CD4-positive, alpha-beta T cell treated with Interleukin-4 for 4 hours (primary cell): ENCODE measurements at places on chromosomes 1 and 21.

DNA sequence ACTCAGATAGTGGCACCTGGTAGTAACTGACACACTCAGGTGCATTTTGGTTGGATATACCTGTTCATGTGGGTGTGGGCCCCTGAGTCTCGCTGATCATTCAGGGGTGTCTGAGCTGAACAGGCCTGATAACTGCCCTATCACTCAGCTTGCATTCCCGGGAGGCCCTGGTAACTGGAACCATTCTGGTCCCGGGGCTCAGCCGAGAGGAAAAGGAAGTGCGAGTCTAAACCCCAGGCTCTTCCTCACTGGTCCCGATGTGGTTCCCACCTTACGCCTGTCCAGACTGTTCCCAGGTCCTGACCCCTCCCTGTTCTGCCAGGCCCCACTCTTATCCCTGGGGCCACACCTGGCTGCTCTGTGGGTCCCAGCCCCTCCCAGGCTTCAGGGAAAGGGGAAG is 11.7 kb upstream of the CDK18 start:
- DNase-seq = no peak

GRCh38 chr1:76006234-76006633 is 68.3 kb upstream of the ST6GALNAC3 start:
- DNase-seq = no peak

GRCh38 chr1:116164604-116165368 is 53.6 kb downstream of the MAB21L3 start:
- no peak for DNase-seq

DNA sequence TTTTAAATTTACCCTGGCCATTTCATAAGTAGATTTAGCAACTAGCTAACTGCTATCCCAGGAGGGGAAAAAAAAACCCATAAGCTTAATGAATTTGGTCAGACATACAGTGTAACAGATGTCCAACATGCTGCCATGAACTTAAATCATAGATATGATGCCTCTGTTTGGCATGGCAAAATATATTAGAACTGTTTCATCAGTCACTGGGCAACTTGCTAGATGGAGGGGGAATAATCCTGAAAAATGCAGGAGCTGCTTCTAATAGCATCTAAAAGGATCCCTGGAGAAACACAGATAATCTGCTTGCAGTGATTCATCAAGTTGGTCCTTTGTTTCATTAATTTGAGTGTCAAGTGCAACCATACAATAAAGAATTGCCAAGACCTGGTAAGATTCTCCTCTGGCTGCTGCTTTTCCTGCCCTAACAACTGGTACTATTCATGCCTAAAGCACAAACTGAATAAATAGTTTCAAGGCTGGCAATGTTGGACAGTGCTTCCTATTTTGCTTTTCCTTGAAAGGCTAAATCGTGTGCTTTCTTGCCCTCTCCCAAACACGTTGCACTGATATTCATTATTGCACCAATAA is 1.5 kb upstream of the ST6GALNAC5 start:
- no peak for DNase-seq

- no peak for DNase-seq
Observed at GRCh38 chr1:46457178-46457577, 32.5 kb upstream of the DMBX1 start.

DNA sequence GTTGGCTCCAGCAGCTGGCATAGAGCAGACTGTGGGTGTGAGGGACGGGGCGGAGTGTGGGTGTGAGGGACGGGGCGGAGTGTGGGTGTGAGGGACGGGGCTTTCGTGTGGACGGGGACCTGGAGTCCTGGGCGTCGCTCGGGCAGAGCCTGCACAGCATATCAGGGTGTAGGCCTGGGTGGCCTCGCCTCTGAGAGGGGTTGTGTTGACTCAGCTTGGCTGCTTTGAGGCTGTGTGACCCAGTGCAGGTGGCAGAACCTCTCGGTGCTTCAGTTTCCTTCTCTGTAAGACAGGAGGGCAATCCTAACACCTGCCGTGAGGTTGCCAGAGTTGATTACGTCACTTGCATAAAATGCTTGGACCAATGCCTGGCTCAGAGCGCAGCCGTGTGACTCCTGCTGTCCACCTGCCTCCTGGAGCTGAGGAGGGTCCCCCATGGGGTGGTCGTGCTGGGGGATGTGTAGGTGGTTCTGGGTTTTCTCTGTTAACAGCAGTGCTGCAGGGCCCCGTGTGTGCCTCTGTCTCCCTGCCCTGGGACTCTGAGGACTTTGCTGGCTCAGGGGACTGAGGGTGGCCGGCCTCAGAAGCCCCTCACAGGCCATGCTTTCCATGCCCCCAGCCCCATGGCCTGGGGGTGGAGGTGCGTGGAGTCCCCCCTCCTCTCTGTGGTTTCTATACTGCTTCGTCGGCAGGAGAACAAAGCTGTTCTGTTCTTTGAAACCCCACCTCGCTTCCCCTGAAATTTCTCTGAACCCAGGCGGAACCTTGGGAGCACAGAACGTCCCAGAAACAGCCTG is 15.4 kb downstream of the PDXK start:
- DNase-seq = no peak

DNA sequence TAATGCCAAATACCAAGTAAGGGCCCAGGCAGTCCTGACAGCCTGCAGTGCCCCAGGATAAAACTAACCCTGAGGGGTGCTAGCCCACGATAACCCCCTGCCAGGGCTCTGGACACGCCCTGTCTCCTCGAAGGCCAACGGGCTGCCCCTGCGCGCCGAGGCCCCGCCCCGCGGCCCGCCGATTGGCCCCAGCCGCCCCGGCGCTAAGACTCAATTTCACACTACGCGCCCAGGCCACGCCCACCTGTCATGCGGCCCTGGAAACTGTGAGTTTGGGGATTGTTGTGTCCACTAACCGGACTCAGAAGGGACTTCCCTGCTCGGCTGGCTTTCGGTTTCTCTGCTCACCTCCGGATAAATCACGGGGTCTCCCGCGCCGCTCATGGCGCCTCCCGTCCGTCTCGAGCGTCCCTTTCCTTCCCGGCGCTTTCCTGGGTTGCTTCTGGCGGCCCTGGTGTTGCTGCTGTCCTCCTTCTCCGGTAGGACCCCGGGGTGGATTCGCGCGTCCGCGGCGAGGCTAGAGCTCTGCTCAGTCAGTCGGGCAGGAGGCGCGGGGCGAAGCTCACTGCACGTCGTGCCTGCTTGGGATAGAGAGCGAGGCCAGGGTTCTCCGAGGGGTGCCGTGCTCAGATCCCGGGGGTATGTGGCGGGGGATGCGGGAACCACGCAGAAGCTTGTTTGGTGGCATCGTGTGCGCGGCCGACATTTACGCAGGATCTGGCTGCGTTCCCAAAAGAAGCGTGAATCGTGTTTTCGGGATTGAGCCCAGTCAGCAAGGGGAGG is at the start of gene CR1L:
Gene CR1L, plus strand, starts transcription at position 282 of the 783 bp plus-strand sequence. Its CDS starts 101 bp downstream, at position 383.
- peak; percentile 25 for DNase-seq

DNA sequence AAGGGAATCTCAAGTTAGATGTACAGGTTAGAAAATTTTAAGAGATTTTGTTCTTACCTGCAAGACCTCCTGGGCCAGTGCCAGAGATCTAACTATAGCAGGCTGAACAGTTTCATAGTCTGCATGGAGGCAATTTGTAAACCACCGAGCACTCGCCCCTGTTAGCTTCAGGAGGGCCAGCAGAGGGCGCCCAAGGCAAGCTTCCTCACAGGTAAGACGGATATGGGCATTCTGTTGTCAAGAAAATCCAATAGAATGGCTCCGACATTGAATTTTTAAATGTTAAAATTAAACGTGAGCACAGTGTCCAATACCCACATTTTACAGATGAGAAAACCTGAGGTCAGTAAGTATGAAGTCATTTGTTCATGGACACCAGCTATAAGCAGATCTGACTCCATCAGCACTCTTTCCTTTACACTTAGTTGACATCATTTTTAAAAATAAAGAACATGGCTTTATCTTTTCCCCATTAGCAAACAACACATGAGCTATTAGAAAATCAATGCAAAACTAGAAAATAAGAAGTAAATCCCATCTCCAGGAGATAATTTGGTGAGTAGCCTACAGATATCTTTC is 2.2 kb downstream of the REG4 start:
- peak; percentile 60 for DNase-seq

DNA sequence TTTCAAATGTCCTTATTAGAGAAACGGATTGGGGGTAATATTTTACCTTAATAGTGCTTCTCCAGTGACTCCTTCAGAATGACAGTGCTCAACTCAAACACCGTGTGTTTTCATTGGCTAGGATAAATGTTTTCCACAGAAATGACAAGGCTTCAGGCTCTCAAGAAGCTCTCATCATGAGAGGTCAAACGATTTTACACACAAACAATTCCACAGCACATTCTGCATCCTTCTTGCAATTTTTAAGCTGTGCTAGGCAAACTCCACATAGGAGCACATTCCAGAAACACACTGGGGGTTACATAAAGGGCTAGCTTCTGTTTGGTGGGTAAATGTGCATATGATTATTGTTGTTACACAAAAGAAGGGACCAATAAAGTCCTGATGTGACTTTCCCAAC is 75.5 kb upstream of the IPO9 start:
- DNase-seq = no peak

- DNase-seq = no peak
Observed at GRCh38 chr1:117662667-117663066, 56.8 kb downstream of the TENT5C start.

GRCh38 chr1:184947497-184948256 is 26.6 kb downstream of the NIBAN1 start:
- DNase-seq = no peak

- DNase-seq = no peak
Observed at GRCh38 chr1:40309374-40310128, 7.5 kb downstream of the COL9A2 start.

- DNase-seq = no peak
Observed at GRCh38 chr1:7550981-7551380, 220.1 kb upstream of the VAMP3 start.

- no peak for DNase-seq
Observed at GRCh38 chr1:38772026-38772425, 87.5 kb downstream of the RRAGC start.

DNA sequence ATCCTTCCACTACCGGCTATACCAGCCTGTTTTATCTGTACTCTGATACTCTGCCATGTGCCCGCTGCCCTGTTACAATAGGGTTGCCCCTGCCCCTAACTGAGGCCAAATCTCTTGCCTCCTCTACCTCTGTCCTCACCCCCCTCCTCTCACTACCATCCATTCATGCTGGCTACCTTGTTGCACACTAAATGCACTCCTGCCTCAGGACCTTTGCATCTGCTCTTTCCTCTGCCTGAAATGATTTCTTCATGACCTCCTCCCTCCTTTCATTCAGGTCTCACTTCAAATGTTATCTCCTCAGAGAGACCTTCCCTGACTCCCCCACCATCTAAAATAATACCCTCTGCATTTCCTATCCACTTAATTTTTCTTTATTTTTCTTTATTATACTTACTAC is 7.7 kb upstream of the SYDE2 start:
- DNase-seq = no peak

DNA sequence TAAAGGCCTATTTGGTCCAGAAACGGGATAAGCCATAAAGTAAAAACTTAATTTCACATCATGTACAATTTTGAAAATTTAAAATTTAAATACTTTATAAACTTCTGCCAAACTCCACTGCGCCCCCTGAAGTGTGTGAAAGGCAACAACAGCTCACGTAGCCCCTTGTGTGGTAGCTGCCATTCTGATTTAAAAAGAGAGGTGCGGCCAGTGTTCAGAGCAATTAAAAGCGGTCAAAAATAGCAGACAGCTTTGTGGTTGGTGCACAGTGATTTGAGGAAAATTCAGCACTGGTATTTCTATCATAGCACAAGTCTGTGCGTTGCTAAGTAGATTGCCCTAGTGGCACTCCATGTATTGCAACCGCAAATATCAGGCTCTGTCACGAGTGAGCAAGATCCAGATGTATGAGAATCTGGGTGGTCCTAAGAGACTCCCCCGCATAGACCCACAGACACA is 122.5 kb downstream of the ATG4C start:
- DNase-seq = no peak

- no peak for DNase-seq
Observed at GRCh38 chr1:179264507-179264906, 29.1 kb upstream of the SOAT1 start.

DNA sequence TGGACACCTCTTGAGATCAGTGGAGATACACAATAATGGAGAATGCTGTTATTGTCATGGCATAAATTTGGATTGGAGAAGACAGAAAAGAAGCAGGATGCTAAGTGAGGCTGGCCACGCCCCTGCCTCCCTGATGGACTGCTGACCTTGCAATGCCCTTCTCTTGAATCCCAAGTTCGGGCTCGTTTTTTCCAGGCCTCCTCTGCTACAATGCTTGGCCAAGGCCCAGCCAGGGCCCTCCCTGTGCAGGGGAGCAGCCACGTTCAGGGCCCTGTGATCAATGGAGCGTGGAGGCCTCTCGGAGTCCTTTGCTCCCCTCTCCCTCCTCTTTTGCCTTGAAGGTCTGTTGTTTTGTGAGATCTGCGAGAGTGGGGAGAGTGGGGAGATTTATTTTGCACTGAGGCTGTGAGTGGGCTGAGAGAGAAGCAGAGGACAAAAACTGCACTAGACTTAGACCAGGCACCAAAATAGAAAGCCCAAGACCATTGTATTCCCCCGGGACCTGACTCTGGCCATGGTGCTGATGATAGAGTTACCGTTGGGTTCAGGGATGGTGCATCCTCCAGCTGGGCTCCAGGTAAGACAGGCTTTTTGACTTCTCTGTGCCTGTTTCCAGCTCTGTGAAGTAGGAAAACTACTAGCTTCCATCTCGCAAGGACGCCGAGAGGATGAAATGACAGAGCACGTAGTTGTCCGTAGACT is 268.6 kb downstream of the KAZN start:
- DNase-seq = no peak

DNA sequence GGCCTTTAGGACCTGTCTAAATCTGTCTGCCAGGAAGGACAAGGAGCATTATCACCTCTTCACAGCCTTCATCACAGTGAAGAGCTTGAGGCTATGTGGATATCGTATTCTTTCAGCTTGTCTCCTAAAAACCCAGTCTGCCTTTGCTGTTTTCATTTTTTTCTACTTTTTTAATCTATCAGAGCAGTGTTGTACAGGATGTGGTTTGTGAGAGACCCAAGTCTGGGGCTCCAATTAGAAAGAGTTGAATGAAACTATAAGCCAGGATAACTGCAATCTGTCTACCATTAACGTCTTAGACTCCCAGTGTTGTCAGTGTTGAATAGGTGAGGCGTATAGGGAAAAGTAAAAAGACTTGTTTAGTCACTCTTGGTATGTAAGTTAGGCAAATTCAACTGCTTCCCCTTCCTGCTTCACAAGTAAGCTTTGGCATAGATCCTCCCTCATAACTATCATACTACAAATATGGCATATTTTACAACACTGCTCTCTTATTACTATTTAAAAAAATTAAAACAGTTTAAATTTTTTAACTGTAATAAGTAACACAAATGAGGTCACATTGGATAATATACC is 1225.8 kb upstream of the PRMT6 start:
- DNase-seq = no peak

- DNase-seq = no peak
Observed at GRCh38 chr1:150234309-150234565, 1.7 kb downstream of the ANP32E start.
